ENCODE measurements at places on chromosomes 4 and X.

- no peak for DNase-seq
These were observed 62.7 kb downstream of the TRIM2 start for GRCh38 chr4:153266988-153267387.

DNA sequence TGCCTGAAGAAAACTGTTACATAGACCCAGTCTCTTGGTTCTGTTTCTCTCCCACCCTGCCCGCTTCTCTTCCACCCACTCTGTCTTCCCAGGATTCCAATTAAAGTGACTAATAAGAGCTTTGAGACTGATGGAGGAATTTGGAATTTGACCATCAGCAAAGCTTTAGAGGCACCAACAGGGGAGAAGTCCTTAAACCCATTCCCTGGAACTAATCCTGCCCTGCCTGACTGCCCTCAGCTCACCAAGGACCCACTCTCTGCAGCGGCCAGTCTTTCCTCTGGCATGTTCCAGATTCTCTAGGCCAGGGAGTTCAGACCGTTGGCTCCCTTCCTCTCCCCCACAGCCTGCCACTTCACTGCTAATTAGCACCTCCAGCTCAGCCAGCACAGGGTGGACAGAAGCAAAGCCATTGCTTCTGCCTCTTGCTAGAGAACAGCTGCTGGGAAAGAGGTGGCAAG is 23.9 kb downstream of the SCD5 start:
- no peak for DNase-seq

DNA sequence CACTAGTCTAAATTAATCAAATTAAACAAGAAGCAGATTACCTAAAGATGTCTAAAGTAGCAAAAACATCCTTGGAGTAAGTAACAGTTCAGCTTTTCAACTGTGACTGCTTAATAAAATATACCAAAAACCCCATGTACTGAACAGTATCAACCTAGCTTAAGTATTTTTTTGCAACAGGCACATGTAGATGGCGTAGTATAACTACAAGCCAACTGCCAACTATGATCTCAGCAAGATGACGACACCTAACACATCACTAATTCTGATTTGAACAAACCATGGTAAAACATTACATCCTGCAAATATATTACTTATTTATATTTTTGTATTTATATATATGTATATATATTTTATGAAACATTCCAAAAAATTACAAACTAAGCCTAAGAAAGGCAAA is 24.5 kb downstream of the DHX15 start:
- no peak for DNase-seq

DNA sequence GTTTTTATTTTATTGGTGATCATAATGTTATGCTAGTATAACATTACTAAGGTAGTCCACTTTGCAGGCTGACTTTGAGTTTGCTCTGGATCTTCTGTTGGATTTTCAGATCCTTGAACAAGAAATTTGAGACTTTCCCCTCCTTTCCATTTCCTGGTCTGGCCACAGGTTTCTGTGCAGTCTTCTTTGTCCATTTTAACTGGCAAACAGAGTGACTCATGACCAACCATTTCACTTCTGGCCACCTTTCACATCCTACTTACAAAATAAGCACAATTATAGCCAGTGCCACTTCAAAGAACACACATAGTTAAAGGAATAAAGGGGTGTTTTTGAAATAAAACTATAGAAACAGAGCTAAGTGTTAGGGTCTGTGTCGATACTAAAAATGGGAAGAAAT is 8.4 kb downstream of the ANK2 start:
- no peak for DNase-seq

- no peak for DNase-seq
These were observed 123.1 kb upstream of the MID1 start for GRCh38 chrX:10743476-10743875.

GRCh38 chr4:105979506-105979905 is 84.2 kb downstream of the NPNT start:
- no peak for DNase-seq

DNA sequence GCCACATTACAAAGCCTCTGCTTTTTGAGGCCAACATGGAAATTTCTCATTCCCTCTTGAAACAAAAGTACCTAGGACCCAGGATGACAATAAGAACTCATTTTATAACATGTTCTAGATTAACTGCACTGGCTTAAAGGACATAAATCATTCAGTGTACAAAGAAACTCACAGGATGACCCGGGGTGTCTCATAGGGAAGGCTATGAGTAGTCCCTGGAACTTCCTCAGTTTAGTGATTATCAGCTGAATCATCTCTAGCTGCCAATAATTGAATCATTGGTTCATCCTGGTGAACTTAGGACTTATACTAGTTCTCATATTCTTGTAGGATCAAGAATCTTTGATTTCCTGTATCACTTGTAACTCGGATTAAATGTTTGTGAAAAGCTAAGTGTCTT is 95.8 kb upstream of the WDR1 start:
- no peak for DNase-seq

DNA sequence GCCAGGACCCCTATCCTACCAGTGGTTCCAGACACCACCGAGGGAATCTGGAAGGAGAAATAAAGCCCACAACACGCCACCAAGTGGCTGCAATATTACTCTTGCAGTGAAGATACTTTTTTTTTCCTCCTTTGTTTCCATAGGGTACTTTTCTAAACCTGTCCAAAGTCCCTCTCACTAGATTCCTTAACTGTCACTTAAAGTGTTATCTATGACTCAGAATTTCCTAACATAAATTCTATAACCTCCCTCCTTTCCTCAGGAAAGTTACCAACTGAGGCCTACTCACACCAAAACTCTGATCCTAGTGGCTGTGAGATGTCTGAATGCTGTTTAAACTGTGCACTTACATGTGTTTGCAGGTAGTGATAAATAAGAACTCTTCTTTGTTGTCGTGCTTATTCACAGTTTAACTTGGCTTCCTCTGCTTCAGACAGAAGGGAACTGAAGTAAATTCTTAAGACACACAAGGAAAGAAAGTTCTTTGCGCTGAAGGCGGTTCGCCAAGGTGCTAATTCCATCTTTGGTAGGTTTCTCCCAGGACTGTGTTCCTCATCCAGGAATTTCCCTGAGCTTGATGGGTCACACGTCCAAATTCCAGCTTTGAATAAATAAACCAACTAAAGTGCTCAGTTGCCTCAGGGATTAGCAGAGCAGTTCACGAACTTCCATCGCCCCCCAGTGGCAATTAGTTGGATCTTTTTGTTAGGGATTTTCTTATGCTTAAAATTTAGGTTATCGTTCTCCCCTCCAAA is 10.7 kb upstream of the HCCS start:
- DNase-seq: no peak

DNA sequence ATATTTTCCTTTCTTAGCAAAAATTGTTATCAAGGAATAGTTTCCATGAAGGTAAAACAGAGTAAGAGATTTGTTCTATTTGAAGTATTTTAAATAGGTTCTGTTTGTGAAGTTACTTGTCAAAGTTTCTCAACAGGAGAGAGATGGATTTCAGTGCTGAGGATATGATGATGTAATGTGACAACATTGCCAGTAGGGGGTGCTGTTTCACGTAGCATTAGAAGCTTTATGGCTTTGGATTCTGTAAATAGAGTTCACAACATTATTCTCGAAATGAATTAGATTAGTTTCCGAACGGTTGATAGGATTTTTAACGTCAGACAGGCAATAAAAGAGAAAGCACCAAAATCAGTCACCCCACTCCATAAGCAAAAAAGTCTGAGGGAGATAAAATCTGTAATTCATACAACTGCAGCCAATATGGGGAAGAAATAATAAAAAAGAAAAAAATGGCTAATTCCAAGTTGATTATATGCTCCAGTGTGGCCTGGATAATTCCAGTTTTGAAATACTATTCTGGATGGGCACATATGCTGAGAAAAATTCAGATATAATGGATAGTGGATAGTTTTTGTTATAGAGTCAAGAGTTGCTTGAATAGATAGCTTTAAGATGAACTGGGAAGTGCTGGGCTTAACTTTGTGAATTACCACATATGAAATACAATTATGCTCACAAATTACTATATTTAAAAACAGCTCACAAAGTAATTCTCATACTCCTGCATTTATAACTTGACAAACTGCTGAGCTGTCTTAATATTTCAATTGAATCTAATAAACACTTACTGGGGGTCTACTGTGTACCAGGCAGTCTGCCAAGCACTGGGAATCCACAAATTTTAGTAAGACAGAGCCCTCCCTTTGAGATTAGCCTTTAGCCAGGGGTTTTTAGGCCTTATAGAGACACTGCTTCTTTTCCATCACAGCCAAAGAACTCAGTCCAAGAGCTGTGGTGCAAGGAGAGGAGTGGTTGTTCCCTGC is 109.1 kb downstream of the GPAT3 start:
- no peak for DNase-seq

DNA sequence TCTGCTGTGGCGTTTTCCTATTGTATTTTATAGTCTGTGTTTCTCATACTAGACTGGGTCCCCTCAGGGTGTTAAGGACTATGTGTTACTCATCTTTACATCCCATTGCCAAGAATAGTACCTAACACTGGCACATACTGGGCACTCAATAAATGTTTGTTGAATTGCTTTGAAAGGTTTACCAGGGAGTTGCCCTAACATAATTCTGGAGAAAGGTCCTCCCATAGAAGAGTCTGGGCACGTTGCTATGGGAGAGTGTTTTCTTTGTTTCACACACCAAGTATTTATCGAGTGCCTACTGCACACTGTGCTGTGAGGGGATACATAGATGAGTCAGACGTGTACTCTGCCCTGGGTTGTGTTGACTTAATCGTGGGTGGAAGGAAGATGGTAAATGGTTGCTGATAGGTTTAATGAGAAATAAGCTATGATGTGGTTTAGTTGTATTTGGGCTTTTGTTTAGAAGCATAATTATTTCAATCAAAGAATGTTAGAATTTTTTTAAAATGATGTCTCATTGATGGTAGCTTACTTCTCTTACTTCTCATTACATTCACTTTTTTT is 42.9 kb downstream of the AFF1 start:
- DNase-seq: peak; percentile 27

GRCh38 chrX:113726466-113726865 is 857.4 kb upstream of the HTR2C start:
- DNase-seq: no peak

- DNase-seq: no peak
These were observed 65.1 kb upstream of the C4orf54 start for GRCh38 chr4:99722725-99723124.

GRCh38 chrX:84165711-84166110 is 22.3 kb downstream of the RPS6KA6 start:
- no peak for DNase-seq

DNA sequence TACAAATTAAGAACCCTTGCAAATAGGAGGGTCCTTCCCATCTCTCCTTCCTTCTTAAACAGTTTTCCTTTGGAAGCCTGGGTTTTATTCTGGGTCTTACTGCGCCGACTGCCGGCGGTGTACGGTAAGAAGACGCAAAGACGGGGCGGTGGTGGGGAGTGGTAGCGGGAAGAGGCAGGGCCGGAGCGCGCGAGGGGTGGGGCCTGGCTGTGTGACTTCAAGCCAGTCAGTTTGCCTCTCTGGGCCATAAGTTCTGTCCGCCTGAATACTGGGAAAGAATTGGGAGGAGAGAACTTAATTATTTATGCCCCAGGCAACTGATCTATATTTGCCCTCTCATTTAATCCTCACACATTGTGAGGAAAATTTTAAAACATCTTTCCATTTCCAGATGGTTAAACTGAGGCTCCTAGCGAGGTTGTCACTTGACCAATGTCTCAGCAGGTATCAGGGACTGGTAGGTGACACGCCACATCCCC is 726 bp upstream of the KANTR start:
- DNase-seq: peak; percentile 48

DNA sequence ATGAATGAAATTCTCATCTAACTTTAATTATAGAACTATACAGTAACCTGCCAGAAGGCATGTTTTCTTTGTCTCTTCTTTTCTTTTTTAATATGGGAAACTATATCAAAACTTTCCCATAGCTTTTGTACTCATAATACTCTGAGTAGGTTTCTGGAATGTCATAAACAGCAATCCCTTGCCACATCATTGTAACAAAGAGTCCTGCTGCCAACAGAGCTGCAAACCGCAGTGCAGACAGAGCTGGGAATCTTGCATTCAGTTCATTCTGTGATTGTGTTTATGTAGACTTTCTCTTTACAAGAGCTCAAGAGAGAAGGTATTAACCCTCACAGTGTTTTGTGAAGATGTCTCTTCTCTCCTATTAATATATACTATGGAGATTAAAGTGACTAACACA is 304.4 kb upstream of the SLIT2 start:
- DNase-seq: no peak

DNA sequence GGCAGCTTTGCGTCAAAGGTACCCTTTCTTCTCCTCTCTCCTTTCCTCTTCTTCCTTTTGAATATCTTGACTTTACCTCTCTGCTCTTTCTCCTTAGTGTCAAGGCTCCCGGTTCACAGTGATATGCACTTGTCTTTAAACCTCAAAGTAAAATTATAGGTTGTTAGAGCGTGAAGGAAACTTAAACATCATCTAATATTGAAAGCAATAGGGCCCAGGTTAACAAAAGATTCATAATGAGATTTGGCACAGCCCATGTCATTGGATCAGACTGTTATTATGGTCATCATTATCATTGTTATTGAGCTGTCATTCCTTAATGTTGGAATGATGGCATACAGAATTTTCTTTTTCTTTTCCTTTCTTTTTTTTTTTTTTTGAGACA is 32.5 kb downstream of the FTHL17 start:
- DNase-seq: no peak

DNA sequence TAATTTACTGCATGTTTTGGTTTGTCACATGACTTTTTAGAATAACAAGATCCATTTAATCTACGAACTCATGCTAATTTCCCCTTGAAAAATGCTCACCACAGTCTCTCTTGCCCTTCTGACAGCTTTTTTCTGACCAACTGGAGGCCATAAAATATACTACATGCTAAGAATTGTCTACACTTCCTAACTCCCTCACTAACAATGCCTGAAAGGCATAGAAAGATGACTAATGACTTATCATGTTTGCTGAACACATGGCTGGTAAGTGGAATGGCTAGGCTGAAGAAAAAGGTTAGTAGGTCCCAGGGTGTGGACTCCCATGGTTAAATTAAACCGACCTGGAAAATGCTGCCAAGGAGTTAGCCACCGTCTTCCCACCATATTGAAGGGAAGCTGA is 309.9 kb downstream of the SPOCK3 start:
- DNase-seq: no peak

- DNase-seq: no peak
These were observed 106.2 kb downstream of the CCNG2 start for GRCh38 chr4:77263247-77263646.

DNA sequence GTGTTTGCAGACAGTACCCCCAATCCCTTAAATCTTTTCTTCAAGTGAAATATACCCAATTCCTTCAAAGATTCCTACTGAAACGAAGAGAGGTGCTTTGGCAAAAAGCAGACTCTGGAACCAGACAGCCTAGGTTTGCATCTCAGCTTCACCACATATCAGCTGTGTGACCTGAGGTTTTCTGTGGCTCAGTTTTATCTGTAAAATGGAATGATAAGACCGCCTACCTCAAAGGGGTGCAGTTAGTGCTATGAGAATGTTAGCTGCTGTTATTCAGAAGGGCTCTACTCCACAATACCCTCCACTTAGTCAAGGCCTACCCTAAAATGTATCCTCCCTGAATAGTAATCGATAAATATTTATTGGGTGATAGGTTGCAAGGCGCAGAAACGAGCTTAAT is 664 bp downstream of the PIR start:
- no peak for DNase-seq
